ENCODE measurements at places on chromosomes 6 and 20. TPM values are rescaled to one million over a fixed set of nuclear protein-coding genes. Genes with fewer than 3 reads are reported as not detected.

Gene NKX2-4
- polyA plus RNA-seq = not detected

Gene CST7
- not detected for polyA plus RNA-seq

Gene COL10A1
- 0.13 TPM for polyA plus RNA-seq

Gene NKX2-2
- polyA plus RNA-seq = 52.9 TPM

Gene TMEM14B
- 92.5 TPM for polyA plus RNA-seq

Gene RBPJL
- polyA plus RNA-seq = 0.59 TPM

Gene COL20A1
- polyA plus RNA-seq = 50.9 TPM

Gene FAM209B
- 0.47 TPM for polyA plus RNA-seq

Gene TDRD6
- polyA plus RNA-seq = 3.8 TPM

Gene FRMD1
- polyA plus RNA-seq = 0.56 TPM

DNA sequence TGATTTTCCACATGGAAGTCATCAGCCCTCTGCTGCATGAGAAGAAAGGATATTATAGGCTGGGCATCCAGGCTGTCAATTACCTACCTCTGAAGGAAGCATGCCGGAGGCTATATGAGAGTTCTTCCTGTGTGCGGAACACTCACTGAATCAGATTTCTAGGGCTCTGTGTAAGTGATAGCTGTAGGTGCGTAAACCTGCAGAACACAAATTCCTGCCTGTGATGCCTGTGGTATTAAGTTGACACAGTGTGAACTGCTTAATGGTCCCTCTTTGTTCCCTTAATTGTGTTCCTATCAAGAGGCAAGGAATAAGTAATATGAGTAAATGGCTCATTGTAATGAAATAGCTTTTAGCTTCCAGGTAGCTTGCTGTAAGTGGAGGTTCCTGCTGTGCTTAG, 103.3 kb downstream of the ANKS1A start:
- no peak for DNase-seq

DNA sequence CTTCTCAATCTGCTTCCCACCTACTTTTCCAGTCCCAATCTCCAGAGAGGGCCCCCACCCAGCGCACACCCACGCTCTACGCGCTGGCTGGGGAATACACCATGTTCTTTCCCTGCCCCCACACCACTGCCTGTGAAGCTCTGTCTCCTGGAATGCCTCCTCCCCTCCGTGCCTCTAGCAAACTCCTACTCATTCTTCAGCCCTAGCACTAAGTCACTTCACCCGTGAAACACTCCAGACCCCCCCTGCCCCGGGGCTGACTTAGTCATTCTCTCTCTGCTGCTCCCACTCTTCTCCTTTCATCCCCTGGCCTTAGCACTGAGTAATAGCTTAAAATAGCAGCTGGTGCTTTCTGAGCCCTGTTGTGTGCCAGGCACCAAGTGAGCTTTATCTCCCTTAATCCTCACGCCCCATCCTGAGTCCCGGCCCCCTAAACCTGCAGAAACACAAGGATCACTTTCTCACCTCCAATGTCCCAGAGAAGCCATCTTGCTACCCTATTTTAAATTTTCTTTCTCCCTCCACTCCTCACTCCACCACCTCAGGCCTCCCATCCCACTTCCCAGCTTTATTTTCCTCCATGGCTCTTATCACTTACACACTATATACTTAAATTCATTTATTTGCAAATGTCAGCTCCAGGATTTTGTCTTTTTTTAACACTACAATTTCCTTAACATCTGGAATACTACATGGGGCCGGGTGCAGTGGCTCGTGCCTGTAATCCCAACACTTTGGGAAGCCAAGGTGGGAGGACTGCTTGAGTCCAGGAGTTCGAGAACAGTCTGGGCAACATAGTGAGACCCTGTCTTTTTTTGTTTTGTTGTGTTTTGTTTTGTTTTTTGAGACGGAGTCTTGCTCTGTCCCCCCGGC, 6.3 kb upstream of the PARD6B start:
- no peak for DNase-seq

DNA sequence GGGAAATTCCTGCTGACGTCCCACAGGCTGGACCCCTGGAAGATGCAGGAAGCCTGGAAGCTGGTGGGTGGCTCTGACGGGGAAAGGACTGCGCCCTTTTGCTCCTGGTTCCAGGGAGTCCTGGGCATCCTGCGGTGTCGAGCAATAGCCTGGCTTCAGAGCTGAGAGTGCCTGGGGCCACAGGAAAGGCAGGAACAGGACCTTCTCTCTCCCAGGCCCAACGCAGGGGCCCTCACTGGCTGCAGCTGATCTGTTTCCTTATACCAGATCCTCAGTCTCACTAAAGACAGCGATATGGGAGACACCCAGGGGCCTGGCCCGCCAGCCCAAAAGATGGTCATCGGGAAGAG, 1.4 kb downstream of the B3GALT4 start:
- DNase-seq = no peak

DNA sequence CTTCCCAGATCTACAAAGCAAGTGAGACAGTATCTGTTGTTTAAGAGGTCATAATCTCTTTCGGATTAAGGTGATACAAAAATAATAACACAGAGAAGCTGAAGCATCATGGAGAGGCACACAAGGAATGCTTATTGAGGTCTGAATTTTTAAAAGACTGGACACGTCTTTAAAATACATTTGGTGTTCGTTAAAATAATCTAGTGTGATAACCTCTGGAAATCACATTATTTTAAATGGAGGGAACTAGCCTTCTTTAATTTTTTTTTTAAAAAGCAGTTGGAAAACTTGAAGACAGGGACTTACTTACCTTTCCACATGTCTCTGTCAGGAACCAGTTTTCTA, 1.9 kb upstream of the LRRC1 start:
- DNase-seq = no peak

- DNase-seq = no peak
Observed at GRCh38 chr6:51514748-51515402, 572.5 kb downstream of the PKHD1 start.

- DNase-seq = no peak
Observed at GRCh38 chr6:83198486-83199172, 5.5 kb downstream of the RWDD2A start.

- DNase-seq = peak; percentile 29
Observed at GRCh38 chr6:38572186-38572813, 67.4 kb downstream of the BTBD9 start.

DNA sequence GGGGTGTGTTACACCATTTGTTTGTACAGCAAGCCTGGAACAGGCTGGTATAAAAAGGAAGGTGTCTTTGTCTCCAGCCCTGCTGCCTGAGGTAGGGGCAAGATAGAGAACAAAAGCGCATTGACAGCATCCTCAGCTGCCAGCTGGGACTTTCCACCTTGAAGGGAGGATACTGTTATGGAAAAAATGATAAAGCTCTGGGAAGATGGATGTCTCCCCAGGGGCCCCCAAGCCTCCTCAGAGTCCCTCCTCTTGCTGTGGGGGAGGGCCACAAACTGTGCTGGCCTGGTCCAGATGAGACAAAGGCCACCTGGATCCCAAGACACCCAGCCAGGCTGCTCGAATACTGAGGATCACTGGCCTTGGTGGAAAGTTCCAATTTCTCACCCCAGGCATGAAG, 13.0 kb downstream of the REM1 start:
- no peak for DNase-seq

- no peak for DNase-seq
Observed at GRCh38 chr6:36098253-36098919, 31.9 kb upstream of the MAPK13 start.

DNA sequence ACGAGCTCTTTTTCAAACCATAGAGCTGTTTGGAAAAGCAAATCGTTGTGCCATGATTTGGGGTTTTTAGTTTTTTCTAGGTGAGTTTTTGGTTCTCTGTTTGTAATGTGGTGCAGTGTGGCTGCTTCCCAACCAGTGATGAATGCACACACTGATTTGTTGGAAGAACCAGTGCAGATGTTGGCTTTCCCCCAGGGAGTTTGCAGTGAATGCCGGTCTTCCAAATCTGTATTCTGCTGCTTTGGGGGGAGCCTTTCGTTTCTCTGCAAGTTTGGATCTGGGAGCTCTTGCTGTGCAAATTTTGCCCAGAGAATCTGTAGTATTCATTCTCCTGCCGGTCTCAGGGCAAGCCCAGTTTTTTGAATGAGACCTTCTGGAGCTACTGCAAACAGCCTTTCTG, 14.5 kb downstream of the HECA start:
- peak; percentile 53 for DNase-seq

- DNase-seq = no peak
Observed at GRCh38 chr6:11492464-11493290, 44.9 kb upstream of the TMEM170B start.

- DNase-seq = no peak
Observed at GRCh38 chr6:44614396-44614795, 226.9 kb downstream of the CDC5L start.

GRCh38 chr6:131744432-131745287, 33.8 kb upstream of the CTAGE9 start:
- no peak for DNase-seq

- DNase-seq = no peak
Observed at GRCh38 chr6:143332153-143332845, 118.2 kb downstream of the ADAT2 start.

DNA sequence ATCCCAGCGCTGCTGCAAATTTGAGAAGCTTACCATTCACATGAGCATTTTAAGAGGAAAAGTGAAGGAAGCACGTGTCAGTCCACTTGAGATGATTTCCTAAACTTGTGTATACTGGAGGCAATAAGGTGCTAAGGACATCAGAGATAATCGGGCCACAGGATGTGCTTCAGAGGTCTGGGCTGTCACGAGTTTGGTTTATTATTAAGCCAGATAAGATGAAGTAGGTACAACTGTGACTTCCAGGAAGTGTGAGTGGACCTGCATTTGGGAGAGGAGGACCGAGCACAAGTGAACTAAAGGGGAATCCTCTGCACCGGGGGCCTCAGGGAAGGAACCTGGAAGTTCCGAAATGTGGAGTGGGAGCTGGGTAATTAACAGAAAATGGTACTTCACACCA, 1.4 kb downstream of the SAMD5 start:
- DNase-seq = peak; percentile 10

DNA sequence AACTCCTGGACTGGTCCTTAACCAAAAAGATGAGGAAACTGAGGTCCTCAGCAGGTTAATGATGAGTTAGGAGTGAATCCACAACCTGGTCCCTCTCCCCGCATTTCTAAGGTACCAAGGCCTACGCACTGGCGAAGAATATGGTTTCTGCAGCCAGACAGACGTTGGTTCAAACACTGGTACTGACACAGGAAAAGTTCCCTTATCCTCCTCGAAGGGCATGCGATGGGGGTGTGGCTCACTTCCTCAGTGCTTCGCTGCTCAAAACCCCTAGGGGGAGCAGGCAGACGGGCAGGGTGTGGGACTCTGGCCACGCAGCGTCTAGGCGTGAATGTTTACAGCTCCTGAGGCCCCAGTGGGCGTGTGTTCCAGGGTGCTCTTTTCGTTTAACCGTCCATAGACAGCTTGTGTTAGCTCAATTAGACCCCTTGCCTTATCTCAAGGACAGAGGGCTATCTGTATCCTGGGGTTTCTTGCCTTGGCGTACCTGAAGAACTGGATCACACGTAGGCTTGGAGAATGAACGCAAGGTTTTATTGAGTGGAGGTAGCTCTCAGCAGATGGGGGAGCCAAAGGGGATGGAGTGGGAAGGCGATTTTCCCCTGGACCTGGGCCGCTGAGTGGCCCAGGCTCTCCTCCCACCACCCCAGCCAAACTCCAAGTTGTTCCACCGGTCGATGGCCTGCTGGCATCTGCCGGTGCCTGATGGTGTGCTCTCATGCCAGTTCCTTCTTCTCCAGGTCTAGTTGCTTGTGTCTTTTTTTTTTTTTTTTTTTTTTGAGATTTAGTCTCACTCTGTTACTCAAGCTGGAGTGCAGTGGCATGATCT, 31.8 kb upstream of the PTPN1 start:
- no peak for DNase-seq

GRCh38 chr6:76861403-76861802, 601.9 kb downstream of the HTR1B start:
- no peak for DNase-seq

GRCh38 chr6:164690241-164690640, 619.2 kb downstream of the C6orf118 start:
- DNase-seq = no peak

Measured in spinal cord (tissue), 10 donors.